ENCODE measurements at places on chromosomes 7 and 10. TPM values are rescaled to one million over a fixed set of nuclear protein-coding genes. Genes with fewer than 3 reads are reported as not detected.

DNA sequence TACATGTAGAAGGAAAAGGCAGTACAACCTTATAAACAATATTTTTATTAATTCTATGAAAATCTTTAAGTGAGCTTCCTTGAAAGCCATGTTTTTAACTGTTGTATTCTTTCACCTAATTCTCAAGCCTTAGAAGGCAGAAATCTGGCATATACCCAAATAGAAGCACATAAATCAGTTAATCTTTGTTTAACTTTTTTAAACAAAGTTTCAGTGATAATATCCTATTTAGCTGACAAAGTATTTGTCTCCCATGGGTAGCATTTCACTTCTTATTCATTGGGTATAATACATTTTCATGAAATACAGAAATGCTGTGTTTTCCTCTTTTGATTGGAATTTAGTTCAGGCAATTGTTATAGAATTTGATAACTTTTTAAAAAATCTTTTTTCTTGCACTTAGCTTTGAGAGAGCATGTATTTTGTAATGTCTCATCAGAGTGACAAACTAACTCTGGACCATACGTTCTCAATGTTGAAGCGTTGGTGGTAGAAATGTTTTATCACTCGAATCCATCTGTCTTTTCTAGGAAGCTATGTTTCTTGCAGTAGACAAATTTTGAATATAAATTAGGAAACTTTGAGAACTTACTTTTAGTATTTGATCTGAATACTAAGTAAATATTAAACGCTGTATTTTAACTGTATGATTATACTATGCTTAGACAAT, 78.1 kb downstream of the CREM start:
- H3K27ac ChIP-seq = no peak overlapping the region
- H3K4me3 ChIP-seq = no peak overlapping the region
- no peaks in the 10 kb centered on the region for H3K27me3 ChIP-seq
- no peaks in the 10 kb centered on the region for H3K36me3 ChIP-seq

DNA sequence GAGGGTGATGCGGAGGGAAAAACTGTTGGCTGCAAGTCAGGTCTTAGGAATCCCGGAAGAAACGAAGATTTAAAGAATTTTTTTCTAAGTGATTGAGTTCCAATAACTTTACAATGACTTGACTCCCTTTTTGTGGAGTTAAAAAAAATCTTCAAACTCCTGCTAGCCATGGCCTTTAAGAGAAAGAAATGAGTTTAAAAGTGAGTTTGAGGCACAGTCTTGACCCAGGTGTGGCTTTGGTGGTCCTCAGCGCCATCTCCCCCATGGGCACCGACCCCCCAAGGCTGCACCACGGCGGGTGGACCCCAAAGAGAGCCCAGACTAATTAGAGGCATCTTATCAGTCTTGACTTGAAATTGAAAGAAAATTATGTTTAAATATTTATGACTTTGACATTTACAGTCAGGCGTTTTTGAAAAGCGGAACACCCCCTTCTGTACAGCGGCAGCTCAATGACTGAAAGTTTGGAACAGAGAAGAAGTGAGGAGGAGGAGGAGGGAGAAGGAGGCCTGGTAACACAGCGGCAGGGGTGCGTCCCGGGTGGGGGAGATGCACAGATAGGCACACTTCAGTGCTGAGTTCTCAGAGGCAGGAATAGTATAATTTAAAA, 349.6 kb downstream of the DNAJB6 start:
- peak overlapping the region; percentile 68 for H3K4me3 ChIP-seq
- H3K36me3 ChIP-seq = no peaks in the 10 kb centered on the region
- peak overlapping the region; percentile 8 for H3K27ac ChIP-seq
- H3K4me1 ChIP-seq = peaks cover 11% of the 10 kb centered on the region
- peaks cover 76% of the 10 kb centered on the region for H3K27me3 ChIP-seq
- DNase-seq = peak; percentile 44

GRCh38 chr7:91344911-91345310, 80.7 kb downstream of the FZD1 start:
- H3K4me1 ChIP-seq = peaks cover 54% of the 10 kb centered on the region
- H3K27me3 ChIP-seq = peaks cover 11% of the 10 kb centered on the region
- H3K36me3 ChIP-seq = no peaks in the 10 kb centered on the region
- no peak overlapping the region for H3K27ac ChIP-seq
- no peak for DNase-seq

DNA sequence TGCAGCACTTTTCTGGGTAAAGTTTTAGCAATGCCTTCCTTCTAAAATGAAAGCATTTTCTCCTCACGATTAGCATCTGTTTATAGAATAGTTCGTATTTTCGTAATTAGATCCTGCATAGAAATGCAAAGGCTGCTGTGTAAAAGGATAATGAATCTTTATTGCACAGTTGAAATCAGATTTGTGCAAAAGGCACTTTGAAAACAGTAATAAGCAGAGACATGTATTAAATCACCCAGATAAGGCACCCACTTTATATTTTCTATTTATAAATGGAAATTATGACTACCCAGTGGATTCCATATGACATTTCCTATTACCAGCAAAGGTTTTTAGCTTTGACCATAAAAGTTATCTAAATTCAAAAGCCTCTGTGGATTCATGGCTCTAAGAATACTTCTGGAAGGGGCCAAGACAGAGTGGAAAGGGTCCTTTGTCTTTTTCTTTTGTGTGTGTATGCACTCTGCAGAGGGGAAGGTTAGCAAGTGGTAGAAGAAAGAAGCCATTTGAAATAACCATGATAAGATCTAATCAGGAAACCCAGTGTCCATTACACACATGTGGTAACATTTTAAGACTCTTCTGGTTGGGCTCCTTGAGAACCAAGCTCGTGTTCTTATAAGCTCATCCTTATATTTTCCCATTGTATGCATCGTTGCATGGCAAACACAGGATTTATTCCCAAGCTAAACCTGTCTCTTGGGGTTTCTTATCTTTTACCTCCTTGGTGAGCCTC, 612.1 kb downstream of the AUTS2 start:
- peak overlapping the region; percentile 53 for H3K4me3 ChIP-seq
- H3K36me3 ChIP-seq = no peaks in the 10 kb centered on the region
- peak overlapping the region; percentile 17 for H3K27ac ChIP-seq
- no peaks in the 10 kb centered on the region for H3K27me3 ChIP-seq

DNA sequence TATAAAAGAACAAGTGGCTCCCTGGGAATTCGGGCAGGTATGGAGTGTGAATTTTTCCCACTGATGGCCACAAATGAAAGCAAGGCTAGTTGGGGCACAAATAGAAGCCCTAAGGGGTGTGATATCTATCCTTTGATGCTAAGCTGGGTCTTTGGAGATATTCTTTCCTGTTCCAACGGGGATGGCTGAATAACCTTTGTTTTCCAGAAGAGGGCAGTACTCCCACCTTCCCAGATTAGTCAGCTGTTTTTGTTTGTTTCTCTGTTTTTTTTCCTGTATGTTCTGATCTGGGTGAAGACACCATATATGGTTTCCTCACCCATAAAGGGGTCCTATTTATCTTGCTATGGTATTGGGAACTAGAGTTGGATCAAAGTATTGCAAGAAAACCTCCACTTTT, 947.7 kb upstream of the SORCS1 start:
- no peaks in the 10 kb centered on the region for H3K36me3 ChIP-seq
- no peak for DNase-seq
- H3K27ac ChIP-seq = no peak overlapping the region
- no peak overlapping the region for H3K4me3 ChIP-seq
- no peaks in the 10 kb centered on the region for H3K4me1 ChIP-seq
- H3K27me3 ChIP-seq = no peaks in the 10 kb centered on the region

DNA sequence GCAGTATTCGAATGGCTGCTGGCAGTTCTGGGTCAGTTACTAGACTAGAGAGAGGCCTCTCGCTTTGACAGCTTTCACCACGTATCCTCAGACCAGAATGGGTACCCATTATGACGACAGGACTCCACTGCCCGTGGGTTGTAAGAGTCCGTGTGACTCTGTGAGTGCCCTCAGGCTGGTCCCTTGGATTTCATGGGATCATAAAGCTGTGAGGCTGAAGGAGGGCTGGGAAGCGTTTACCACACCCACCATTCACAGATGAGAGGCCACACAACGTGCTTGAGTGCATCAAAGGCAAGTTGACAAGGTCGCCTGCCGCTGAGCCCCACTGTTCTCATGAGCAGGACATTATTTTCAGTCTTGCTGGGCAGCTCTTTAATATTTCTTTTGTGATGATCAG, 87.2 kb downstream of the EZH2 start:
- DNase-seq = no peak
- peaks cover 56% of the 10 kb centered on the region for H3K36me3 ChIP-seq
- H3K27me3 ChIP-seq = no peaks in the 10 kb centered on the region
- no peak overlapping the region for H3K4me3 ChIP-seq
- H3K27ac ChIP-seq = no peak overlapping the region

DNA sequence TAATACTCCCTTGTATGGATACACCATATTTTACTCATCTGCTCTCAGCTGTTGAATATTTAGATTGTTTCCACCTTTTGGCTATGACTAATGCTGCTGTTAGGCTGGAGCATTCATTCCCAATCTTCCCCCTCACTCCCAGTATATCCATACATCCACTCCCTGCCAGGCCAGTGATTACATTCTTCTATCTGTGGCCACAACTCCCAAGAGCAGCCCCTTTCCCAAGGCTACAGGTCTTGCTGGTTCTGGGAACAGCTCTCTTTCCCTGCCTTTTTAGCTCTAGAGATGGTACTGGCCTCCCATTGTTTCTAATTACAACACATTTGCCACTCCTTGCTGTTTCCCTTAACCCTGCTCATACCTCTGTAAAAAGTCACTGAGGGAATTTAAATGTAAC, 28.2 kb downstream of the SFR1 start:
- H3K4me1 ChIP-seq = no peaks in the 10 kb centered on the region
- no peak overlapping the region for H3K27ac ChIP-seq
- H3K27me3 ChIP-seq = peaks cover 6% of the 10 kb centered on the region
- H3K36me3 ChIP-seq = peaks cover 5% of the 10 kb centered on the region

GRCh38 chr10:124339119-124340032, 79.3 kb downstream of the OAT start:
- no peak overlapping the region for H3K27ac ChIP-seq
- peak; percentile 54 for DNase-seq
- H3K4me1 ChIP-seq = peaks cover 7% of the 10 kb centered on the region
- H3K36me3 ChIP-seq = no peaks in the 10 kb centered on the region
- H3K27me3 ChIP-seq = no peaks in the 10 kb centered on the region

- H3K4me1 ChIP-seq = no peaks in the 10 kb centered on the region
- DNase-seq = no peak
- no peak overlapping the region for H3K27ac ChIP-seq
- H3K36me3 ChIP-seq = peaks cover 3% of the 10 kb centered on the region
- H3K4me3 ChIP-seq = no peak overlapping the region
These were observed 105.7 kb downstream of the PHTF2 start for GRCh38 chr7:77904252-77904651.

- peak overlapping the region; percentile 23 for H3K4me3 ChIP-seq
- peaks cover 12% of the 10 kb centered on the region for H3K4me1 ChIP-seq
- DNase-seq = no peak
- H3K27ac ChIP-seq = peak overlapping the region; percentile 55
These were observed 52.0 kb downstream of the REEP3 start for GRCh38 chr10:63573068-63573697.

DNA sequence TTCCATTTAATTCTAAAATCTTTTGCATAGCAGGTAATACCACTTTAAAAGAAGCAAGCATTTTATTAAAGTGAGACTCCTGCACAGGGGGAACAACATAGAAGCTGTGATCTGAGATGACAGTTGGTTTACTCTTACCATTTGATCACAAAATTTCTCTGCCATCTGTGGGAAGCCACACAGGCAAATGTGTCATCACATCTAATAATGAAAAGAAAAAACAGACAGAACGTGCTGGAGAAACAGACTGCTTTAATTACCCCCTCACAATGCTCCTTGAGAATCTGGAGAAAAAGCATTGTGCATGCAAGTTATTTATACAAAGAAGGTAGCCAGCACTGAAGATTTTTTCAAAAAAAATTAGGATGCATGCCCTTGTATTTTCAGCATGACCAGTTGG, 165.2 kb upstream of the PTER start:
- no peaks in the 10 kb centered on the region for H3K36me3 ChIP-seq
- no peaks in the 10 kb centered on the region for H3K27me3 ChIP-seq
- H3K4me3 ChIP-seq = no peak overlapping the region
- no peak for DNase-seq

DNA sequence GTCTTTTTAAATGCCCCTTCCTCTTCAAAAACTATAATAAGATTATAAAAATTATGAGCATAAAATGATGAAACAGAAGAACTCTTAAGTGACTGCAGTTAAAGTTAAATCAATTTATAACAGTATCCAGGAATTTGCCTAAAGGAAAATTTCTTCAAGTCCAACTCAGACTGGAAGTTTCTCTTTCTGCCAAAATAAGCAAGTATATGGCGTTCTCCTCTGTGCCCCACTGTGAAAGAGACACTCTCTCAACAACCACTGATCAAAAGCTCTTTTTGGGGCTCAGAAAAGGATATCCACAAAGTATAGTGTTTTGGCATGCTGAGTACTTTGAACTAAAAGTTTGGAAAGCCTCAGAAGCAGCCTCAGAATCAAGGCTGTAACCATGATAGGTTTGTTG, 139.9 kb downstream of the SKIDA1 start:
- no peak for DNase-seq
- H3K27me3 ChIP-seq = no peaks in the 10 kb centered on the region
- peak overlapping the region; percentile 89 for H3K27ac ChIP-seq
- H3K36me3 ChIP-seq = no peaks in the 10 kb centered on the region

Gene NPC1L1
- 11.0 TPM for total RNA-seq

Gene PIK3AP1
- total RNA-seq = 3.7 TPM

Gene LFNG
- 5.0 TPM for total RNA-seq

Gene FEZF1
- total RNA-seq = 0.67 TPM
